ENCODE measurements at places on chromosomes 4 and X. TPM values are rescaled to one million over a fixed set of nuclear protein-coding genes. Genes with fewer than 3 reads are reported as not detected.

PAGE4 gene
- not detected for total RNA-seq

BANK1 gene
- total RNA-seq, result 0.11 TPM

FSTL5 gene
- not detected for total RNA-seq

PDZD4 gene
- 0.68 TPM for total RNA-seq

GC gene
- total RNA-seq, result not detected

SH3D19 gene
- not detected for total RNA-seq

S100P gene
- 37.1 TPM for total RNA-seq

SFRP2 gene
- total RNA-seq, result not detected

RAB41 gene
- total RNA-seq, result not detected

PLRG1 gene
- total RNA-seq, result 84.1 TPM

CDKL5 gene
- total RNA-seq, result 0.45 TPM

TCEAL6 gene
- not detected for total RNA-seq

TMSB15A gene
- 0.50 TPM for total RNA-seq

CLDN22 gene
- not detected for total RNA-seq

PRDM8 gene
- total RNA-seq, result 8.0 TPM

All from T-helper 2 cell treated with Interferon-gamma antibody and Interleukin-4, amounts not matched to agents 100 ng/mL and 5 ng/mL, for 36 hours (primary cell).